ENCODE measurements at places on chromosomes 4 and X. TPM values are rescaled to one million over a fixed set of nuclear protein-coding genes. Genes with fewer than 3 reads are reported as not detected.
A peak's percentile ranks its signal among the peaks of the same experiment; 100 is the strongest.

DNA sequence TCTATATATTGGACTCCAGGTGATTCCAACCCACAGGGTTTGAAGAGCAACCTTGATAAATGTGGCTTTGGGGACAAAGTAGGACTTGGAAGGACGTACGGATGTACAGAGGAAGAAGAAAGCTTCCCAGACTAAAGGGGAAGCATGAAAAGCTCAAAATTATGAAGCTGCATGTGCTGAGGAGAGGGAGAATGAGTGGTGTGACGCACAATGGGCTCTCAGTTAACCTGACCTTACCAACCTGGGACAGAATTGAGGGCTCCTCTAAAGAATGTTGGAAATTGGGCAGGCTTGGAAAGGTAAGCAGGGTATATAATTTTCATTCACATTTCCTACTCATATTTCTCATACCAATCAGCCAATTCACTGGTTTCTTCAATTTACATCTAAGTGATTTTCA lies 10.5 kb upstream of the TIGD2 start:
- no peak for DNase-seq

GRCh38 chrX:44433556-44433955 lies 90.1 kb upstream of the EFHC2 start:
- DNase-seq = no peak

DNA sequence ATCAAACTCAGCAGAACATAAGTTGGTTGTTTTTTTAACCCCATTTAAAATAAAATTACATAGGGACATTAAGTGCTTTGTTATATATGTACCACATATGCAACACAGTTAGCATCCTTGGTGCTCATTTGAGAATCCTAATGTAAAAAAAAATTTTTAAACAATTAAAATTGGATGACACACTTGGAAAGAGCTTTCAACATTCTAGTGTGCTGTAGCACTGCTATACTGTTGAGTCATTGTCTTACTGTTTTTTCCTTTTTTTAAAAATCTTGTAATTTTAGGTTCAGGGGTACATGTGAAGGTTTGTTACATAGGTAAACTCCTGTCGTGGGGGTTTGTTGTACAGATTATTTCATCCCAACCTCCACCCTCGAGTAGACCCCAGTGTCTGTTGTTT lies 12.8 kb downstream of the THAP9 start:
- DNase-seq = no peak

GRCh38 chr4:16278178-16278577 lies 51.9 kb upstream of the TAPT1 start:
- no peak for DNase-seq

DNA sequence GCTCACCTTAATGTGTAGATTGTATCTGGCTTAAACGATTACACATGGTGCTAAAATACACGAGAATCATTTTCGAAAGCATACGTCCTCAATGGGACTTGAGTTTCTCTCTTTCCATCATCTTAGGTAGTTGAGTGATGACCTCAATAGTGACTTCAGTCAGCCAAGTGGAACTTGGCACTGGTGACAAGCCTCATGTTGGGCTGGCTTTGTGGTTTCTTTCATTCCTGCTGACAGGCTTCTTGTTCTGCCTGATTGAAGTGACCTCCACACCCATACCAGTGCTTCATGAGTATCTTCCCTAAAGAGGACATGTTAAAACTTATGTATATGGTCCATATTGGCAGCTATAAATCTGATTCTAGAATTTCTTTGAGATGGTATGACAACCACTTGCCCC lies 159.1 kb upstream of the WDR1 start:
- no peak for DNase-seq

GRCh38 chr4:121707344-121707743 lies 10.6 kb upstream of the ANXA5 start:
- no peak for DNase-seq

GRCh38 chrX:13506574-13506973 lies 62.8 kb upstream of the EGFL6 start:
- DNase-seq = peak; percentile 53

DNA sequence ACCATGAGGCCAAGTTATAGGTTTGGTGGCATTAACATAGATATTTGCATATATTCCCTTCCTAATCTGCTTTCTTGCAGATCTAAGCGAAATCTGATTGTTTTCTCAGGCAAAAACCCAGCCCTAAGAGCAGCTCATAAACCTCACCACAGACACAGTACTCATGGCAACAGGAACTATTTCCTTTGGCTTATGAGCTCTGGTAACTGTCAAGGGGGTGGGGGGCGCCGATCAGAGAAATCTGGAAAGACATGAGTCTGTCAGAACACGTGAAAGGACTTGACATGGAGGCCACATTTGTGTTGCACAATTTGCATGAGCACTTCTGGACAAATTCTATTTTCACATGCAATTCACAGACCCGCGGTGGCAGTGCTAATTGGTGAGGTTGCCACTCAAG lies 83.7 kb downstream of the MGST2 start:
- DNase-seq = no peak

GRCh38 chr4:152613841-152614721 lies 65.7 kb downstream of the TMEM154 start:
- no peak for DNase-seq

DNA sequence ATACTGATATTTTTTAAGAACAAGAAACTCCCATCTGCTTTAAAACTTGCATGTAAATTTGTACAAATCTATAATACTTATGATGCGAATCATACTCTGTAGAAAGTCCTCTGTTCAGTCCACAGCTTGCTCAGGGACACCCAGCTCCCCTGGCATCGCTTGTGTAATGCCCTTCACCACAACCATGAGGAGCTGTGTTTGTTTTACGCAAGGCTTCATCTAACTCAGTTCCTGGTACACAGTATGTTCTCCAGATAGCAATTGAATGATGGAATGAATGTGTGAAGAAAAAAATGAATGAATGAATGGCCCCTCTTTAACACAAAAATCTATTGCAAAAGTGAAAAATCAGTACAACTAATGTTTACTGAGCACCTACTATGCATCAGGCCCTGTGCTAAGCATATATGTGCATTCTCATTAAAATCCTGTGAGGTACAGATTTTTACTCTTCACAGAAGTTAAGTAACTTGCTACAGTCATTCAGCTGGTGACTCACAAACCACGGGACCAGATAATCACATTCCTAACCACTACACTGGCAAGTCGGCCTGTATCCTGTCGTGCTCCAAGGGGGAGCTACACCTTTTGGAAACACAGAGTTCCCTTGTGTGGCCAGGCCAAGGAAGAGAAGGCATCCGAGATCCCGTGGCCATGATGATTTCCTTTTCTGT lies 58.7 kb upstream of the KDR start:
- DNase-seq = no peak

- DNase-seq = no peak
Observed at GRCh38 chr4:1030031-1030430, 18.6 kb downstream of the FGFRL1 start.

GRCh38 chr4:163804001-163804400 lies 309.5 kb downstream of the TMA16 start:
- DNase-seq = no peak

DNA sequence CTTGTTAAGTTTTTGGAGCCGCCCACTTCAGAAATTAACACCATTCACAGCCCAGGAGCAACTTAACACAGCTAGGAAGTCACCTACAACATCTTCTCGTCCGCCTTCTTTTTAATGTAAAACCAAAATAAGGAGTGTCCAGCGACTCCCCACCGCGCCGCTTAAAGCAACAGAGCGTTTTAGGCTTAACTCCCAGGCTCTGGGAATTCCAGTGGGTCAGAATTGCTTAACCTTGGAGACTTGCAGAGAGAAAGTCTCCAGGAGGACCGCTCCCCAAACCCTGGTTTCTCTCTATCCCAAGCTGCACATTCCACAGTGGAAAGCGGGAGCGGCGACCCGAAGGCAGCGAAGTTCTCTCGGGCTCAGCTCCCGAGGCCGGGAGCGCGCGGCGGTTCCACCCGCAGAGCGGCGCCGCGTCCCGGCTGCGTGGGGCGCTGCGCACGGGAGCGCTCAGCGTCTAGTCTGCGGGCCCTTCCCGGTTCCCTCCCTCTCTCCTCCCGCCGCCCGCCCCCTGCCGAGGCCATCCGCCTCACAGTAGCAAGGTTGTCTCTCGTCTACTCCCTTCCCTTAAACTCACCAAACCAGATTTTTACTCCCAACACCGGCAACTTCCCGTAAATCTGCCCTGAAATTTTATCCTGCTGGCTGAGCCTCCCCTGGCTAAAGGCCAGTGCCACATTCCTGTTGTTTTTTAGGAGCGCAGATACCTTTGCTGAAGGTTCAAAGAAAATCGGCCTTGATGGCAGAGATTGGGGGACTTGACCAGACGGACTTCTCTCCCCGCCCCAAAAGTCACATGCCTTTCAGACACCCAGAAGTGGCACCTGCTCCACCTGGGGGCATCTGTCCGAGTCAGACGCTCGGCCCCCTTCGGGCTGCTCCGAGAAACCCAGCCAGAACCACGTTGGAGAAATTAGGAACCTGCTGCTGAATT lies at the start of gene RBM47:
Gene RBM47 (minus strand): TSS at position 464 of the 934 bp plus-strand sequence. CDS start 190,971 bp downstream, outside the sequence.
- peak; percentile 11 for DNase-seq

GRCh38 chrX:47366041-47366722 lies 4.2 kb upstream of the ZNF157 start:
- peak; percentile 59 for DNase-seq

DNA sequence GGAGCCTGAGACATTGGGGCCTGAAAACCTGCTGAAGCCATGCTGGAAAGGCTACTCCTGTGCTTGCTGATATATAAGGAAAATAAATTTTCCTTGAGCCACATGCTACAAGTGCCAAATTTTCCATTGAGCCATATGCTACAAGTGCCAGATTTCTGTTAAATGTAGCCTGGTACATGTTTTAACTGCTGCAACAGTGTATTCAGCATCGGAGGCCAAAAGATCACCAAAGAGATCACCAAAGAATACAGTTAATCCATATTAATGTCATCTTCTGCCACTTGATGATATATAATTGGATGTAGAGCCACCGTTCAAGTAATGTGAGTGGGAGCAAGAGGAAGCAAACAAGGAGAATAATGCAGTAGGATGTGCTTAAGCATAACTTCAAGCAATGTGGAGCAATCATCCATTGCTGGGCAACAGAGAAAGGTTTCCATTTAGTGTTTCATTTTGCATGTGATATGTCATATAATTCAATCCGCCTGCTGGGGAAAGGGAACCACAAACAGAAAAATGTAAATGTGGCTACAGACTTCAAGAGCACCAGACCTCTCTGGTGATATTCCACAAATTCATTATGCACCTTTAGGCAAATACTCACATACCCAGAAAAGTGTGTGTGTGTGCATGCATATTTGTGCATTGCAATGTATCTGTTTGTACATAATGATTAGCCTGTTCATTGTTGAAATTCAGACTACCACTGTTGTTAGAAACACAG lies 295.9 kb downstream of the KCNIP4 start:
- no peak for DNase-seq

- DNase-seq = no peak
Observed at GRCh38 chr4:148376151-148376550, 66.1 kb downstream of the NR3C2 start.

- no peak for DNase-seq
Observed at GRCh38 chr4:22987870-22988269, 295.1 kb downstream of the GBA3 start.

DNA sequence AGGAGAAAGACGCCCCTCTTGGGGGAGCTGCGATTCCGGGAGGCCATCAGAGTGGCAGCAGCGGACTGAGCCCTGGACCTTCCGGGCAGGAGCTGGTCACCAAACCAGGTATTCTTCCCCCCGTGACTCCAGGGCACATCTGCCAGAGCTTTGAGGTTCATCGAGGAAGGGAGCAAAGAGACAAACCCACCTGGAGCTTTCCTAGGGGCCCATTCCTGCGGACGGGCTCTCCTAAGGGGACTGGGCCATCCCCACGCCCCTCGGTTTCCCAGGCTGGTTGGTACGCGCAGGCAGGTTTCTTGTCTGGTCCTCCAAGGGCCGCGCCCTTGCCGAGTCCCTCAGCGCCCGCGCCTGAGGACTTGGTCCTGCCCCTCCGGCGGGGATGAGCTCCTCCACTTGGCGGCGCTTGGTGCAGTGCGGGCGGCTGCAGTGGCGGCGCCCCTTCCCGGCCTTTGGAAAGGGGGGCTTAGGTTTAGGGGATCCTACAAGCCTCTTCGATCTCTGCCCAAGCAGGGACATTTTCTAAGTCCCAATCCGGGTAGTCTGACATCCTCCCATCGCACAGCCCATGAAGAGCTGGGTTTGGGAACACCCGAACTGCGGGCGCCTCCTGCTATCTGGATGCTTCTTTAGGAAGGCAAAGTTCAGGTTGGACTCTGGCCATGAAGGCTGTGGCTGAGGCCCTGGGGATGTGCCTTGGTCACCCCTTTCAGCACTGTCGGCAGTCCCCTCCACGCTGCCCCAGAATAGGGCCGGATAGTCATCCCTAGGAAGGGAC lies 538 bp downstream of the STBD1 start:
- DNase-seq = no peak

GRCh38 chrX:6175914-6176313 lies 52.8 kb downstream of the NLGN4X start:
- no peak for DNase-seq

- no peak for DNase-seq
Observed at GRCh38 chr4:189600718-189601435, 339.8 kb upstream of the FRG1 start.

DNA sequence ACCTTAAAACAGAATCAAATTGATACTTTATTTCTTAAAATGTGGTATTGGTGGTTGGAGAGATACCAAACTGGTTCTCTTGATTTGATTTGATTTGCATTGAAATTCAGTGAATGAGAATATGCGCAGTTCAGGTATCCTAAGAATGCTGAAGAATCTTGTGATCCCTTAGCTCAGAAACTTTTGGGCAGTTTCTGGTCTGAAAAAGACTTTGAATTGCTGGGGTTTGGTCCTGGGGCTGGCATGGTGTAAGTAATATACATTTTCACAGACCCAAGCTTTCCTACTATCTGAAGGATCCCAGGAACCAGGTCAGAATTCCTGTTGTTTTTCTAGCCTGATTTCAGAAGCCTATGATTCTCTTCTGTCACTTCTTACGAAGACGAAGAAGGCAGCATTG lies 6.6 kb downstream of the RAB33B start:
- no peak for DNase-seq

- no peak for DNase-seq
Observed at GRCh38 chr4:161444626-161445025, 719.2 kb downstream of the FSTL5 start.

The SULT1B1 gene
- total RNA-seq = not detected

The RNF128 gene
- not detected for total RNA-seq

The PPP1R2C gene
- total RNA-seq = not detected

The NAA11 gene
- not detected for total RNA-seq

The RAB40A gene
- total RNA-seq = 0.14 TPM

The FMR1NB gene
- total RNA-seq = not detected

The SSX1 gene
- total RNA-seq = 0.16 TPM

The F9 gene
- total RNA-seq = not detected

The RHOXF1 gene
- not detected for total RNA-seq
